ENCODE measurements at places on chromosomes 4 and X.

DNA sequence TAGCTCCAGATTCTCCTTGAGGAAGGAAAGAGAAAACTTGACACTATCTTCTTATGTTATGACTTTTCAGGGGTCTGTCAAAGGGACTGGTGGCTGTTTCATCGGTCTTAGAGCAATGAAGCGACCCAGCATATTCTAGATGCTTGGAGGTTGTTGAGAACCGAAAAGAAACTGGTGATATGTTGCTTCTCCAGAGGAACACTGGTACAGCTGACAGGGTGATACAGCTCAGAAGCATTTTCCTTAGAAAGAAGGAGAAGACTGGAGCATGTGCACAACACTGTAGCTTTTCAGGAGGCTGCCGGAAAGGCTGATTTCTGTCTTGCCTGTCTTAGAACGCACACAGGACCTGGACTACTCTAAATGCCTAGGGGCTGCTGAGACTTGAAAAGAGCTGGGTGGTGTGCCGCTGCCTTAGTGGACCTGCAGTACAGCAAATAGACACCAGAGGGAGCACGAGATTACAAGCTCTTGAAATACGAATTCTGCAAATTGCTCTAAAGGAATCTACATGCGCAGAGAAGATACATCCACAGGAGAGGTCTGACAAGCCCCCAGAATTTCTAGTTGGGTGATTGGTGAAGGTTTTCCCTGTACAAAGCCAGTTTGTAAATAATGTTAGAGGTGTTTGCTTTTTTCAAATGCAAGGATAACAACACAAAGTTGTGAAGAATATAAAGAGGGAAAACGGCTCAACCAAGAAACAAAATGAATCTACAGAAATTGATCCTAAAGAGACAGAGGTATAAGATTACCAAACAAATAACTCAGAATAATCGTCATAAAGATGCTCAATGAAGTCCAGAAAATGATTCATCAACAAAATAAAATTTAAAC is 223.1 kb upstream of the DMD start:
- DNase-seq: no peak

- DNase-seq: no peak
Measured at GRCh38 chrX:95885074-95885473, 799.6 kb upstream of the DIAPH2 start.

- no peak for DNase-seq
Measured at GRCh38 chr4:138756519-138756918, 259.1 kb upstream of the NOCT start.

- DNase-seq: no peak
Measured at GRCh38 chrX:32825009-32825408, 386.3 kb downstream of the DMD start.

- DNase-seq: no peak
Measured at GRCh38 chr4:158259955-158260575, 49.8 kb downstream of the TMEM144 start.

All from stimulated activated CD8-positive, alpha-beta memory T cell treated with anti-CD3 and anti-CD28 coated beads, Interleukin-4, amount 100 ng/mL, for 4 hours (primary cell).